ENCODE measurements at places on chromosomes 1 and 21. TPM values are rescaled to one million over a fixed set of nuclear protein-coding genes. Genes with fewer than 3 reads are reported as not detected.

DNA sequence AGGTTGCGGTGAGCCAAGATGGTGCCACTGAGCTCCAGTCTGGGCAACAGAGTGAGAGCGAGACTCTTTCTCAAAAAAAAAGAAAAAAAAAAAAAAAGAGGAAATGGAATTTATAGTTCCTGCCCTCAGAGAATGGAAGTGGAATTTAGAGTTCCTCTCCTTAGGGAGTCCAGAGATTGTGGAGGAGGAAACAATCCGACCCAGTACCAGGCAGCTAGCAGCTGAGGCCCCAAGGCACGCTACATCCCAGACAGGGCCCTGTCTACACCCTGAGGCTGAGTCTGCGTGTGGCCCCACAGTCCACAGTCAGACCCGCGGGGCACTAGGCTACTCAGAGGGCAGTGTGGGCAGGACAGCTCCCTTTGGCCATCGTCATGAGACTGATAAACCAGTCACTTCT is 1.9 kb upstream of the MFN2 start:
- DNase-seq, result no peak

DNA sequence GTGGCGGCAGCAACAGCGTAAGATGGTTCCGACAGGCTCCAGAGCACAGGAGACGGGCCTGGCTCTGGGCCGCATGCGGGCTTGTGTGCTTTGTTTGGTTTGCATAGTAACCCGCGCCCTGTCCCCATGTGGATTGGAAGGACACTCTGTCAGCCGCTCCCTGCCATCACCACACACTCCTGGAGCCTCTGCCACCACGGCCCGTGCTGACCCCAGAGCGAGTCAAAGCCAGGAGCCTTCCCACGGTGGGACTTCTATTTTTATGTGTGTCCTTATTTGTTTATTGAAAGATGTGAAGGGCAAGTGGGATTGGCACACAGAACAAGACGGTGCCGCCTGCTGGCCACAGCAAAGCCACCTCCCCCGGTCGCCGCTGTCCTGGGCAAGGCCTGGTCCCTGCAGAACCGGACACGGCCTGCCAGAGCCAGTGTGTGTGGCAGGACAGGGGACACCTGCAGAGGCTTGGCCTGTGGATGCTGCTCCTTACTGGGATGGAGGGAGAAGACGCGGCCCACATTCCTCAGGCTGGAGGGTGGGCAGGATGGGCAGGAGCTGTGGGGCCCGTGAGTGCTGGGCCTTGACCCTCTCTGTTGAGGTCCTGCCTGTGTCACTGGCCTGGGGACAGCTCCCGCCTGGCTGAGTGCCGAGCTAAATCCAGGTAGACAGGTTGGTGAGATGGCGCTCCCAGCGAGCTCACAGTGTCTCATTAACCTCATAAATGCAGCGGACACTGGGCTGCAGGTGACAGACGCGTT is 64.4 kb downstream of the AGPAT3 start:
- DNase-seq, result no peak

LCK gene
- 0.25 TPM for total RNA-seq

DNA sequence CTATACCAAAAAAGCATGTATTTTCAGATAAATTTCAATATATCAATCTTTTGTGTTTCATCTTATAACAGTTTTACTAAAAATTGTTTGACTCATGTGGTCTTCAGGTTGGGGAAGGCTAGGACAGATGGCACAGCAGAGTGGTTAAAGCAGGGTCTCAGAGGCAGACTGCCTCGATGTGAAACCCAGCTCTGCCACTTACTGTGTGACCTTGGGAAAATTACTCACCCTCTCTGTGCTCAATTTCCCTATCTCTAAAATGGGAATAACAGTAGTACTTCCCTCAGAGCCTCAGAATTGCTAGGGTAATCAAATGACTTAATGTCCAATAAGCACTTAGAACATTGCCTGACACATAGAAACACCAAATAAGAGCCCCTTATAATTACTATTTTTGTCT is 262.1 kb upstream of the FMN2 start:
- no peak for DNase-seq

C1orf115 gene
- total RNA-seq, result 18.7 TPM

DNA sequence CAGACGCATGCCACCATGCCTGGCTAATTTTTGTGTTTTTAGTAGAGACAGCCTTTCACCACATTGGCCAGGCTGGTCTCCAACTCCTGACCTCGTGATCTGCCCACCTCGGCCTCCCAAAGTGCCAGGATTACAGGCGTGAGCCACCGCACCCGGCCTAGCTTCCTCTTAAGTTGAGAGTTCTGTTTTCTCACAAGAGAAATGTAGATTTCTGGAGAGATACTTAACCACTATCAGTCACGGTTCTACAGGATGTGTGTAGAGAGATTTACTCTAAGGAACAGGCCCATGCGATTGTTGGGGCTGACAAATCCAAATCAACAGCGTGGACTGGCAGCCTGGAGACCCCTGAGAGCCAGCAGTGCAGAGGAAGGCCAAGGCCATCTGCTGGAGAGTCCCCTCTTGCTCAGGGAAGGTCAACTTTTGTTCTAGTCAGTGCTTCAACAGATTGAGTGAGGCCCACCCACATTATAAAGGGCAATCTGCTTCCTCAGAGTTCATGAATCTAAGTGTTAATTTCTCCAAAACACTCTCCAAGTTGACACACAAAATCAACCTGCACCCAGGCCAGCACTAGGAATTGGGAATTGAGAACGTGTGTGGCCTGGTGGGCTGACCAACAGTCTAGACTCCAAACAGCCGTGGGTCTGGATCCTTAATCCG is 38.7 kb downstream of the CHAF1B start:
- no peak for DNase-seq

GRCh38 chr1:163914785-163915413 is 593.1 kb downstream of the NUF2 start:
- DNase-seq, result no peak

GRCh38 chr1:13536571-13536970 is 22.8 kb upstream of the LRRC38 start:
- no peak for DNase-seq

DNA sequence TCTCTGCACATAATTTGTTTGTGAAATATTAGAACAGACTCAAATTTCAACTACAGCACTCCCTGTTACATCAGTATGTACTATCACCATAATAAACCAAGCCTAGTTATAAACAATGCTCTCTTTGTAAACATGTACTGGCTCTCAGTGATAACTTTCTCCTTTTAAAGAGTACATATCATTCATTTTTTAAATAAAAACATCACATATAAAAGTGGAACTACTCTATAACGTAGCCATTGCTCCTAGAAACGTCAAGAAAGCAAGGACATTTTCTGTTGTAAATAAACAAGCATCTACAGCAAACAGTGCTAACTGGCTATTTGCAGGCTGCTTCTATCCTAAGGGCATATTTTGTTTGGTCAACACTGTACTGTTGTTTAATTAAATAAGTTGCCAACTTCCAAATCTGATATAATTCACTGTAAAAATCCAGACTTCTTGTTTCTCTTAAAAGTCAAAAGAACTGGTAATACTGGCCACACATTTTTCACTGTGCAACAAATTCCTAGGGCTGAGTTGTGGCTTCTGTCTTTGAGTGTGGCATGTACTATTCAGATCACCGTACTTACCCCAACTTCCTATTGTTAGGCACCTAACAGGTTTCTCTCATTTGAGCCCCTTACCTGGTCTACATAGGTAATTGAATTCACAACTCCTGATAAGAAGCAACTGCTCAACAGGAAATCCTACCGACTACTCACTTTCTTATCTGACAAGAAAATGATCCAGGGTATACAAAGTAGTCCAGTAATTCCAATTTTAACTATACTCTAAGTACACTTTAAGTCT is 111.9 kb downstream of the DENND1B start:
- no peak for DNase-seq

MYBPH gene
- not detected for total RNA-seq

MARK1 gene
- 2.8 TPM for total RNA-seq
